Right renal pelvis (tissue), 4 donors: ENCODE measurements at places on chromosomes 3 and 15. TPM values are rescaled to one million over a fixed set of nuclear protein-coding genes. Genes with fewer than 3 reads are reported as not detected.

- DNase-seq: no peak
Observed at GRCh38 chr3:117165601-117166051, 456.0 kb downstream of the TUSC7 start.

DNA sequence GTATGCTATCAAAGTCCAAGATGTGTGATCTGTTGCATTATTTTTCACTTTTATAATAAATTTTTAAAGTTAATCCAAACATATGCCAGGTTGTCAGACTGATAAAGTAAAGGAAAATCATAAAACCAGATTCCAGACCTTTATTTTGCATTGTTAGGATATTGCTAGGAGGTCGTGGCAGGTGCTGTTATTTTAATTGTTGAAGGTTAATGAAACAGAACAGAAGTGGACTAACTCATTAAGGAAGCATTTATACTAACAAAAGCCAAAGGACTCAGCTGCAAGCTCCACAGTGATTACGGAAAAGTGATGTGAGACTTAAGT is 63.1 kb downstream of the DCLK3 start:
- DNase-seq: no peak

DNA sequence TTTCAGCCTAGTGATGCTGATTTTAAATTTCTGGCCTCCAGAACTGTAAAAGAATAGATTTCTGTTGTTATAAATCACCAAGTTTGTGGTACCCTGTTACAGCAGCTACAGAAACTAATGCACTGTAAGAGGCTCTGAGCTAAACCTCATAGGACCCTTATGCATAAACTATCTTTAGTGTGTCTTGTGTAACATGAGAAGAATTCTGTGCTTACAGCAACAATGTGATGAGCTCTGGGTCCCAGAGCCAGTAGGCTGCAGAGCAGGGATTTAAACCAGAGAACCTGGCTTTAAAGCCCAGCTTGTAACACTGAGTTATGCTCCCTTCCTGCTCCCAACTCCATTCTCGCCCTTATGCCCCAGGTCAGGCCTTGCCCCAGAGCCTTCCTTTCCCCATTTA is 113.1 kb downstream of the THSD4 start:
- no peak for DNase-seq

DNA sequence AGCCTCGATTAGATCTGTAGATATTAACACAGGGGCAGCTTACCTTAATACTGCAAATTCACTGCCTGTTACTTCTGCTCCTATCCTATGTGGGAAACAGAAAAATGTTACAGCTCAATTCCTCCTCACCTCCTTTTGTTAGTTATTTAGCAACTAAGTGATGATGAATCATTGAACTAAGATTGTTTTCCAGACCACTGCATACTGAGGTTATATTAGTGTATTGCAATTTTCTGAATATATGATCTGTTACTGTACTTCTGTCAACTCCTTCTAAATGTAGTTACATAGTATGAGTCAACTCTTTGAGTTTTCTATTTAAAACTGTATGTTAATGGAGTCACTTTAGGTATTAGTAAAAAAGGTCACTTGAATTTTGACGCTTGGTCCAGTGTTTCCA is 331.5 kb upstream of the SLCO3A1 start:
- no peak for DNase-seq

DNA sequence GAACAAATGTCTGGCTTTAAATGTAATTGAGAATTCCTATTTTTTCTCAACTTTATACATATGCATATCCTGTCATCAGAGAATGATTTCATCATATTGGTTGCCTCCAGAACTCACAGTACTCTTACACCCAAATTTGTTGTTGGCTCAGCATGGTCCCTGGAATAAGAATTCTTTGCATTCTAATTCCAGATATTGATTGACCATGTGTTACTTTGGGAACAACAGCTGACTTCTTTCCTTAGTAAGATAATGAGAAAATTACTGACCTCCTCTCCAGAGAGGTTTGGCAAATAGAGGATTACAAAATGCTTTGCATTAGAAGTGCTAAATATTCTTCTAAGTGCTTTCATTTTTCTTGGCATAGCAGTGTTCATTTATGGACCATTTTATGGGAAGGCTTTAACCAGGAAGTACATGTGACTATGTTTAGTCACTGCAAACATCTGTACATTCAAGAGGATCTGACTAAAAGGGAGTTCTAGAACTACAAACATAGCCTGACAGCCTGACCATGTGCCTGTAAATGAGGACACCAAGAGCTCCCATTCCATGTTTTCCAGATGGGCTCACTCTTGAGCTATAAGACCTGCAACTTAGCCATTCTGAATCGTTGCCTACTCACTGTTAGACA is 391.6 kb upstream of the DPPA4 start:
- no peak for DNase-seq

DNA sequence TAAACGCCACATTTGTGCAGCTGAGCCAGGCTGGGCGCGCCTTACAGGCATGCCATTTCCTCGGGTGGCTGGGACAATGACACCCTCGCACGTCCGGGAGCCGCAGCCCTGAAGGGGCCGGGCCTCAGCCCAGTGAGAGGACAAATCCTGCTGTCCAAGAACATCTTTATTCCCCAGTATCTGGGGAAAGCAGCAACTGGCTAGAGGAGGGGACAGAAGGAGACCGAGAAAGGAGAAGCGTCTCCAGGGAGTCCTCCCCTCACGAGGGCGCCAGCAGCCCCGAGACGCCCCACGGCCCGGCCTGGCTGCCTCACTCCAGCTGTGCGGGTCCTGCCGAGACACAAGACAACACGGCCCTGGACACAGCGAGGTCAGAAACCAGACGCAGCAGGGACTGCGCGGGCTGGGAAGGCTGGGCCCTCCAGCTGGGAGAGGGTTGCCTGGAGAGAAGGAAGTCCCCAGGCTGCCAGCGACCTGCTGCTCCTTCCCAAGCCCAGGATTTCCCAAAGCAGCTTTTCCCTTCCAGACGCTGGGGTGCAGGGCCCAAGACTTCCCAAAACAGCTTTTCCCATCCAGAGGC is 130.2 kb downstream of the CHSY1 start:
- no peak for DNase-seq

DNA sequence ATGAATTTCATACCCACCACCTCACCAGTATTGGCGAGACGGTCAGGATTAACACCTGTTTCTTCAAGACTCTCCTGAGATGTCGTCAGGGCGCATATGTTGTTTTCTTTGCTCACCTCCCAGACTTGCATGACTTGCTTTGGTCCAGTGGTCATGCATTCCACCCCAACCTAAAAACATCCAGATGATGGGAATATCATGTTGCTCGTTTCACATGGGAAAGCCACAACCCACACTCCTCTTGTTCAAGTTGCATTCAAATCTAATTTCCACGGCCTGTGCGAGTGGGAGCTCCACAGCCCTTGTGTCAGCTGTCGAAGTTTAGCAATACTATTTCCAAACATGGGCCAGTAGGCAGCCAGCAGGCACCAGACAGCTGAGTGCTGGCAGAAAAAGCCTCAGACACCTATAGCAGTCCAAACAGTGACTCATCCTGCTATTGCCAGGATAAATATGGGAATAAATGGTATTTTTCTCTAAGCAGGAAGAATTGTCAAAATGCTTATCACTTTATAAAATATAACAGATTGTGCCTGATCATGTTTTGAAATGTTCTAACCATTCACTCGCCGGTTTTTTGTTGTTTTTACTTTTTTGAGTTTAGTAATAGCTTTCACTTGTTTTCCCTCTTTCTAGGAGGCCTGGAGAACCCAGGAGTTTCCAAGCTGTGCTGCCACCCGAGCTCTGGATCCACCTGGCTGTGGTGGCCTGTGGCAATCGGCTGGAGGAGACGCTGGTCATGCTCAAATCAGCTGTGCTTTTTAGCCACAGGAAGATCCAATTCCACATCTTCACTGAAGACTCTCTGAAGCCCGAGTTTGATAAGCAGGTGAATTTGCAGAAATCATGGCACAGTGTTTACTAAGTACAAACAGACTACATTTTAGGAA is 20.1 kb downstream of the GXYLT2 start:
- no peak for DNase-seq

- DNase-seq: no peak
Observed at GRCh38 chr3:114241262-114241661, 3.9 kb upstream of the ZNF80 start.

DNA sequence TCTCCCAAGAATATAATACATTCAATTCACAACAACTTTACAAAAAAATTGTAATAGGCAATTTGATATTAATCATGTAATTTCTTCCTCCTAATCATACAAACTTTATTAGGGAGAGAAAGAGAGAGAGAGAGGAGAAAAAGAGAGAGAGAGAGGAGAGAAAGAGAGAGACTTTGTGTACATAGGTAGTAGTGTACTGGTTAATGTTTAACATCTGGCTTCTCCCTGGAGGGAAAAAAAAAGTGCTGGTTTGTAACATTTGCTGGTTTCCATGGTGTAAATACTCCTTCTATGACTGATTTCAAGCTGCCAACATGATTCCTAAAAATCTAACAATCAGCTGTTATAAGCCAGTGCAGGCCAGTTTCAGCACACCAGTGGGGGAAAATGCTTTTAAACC is 98.0 kb upstream of the ARHGEF26 start:
- peak; percentile 33 for DNase-seq

DNA sequence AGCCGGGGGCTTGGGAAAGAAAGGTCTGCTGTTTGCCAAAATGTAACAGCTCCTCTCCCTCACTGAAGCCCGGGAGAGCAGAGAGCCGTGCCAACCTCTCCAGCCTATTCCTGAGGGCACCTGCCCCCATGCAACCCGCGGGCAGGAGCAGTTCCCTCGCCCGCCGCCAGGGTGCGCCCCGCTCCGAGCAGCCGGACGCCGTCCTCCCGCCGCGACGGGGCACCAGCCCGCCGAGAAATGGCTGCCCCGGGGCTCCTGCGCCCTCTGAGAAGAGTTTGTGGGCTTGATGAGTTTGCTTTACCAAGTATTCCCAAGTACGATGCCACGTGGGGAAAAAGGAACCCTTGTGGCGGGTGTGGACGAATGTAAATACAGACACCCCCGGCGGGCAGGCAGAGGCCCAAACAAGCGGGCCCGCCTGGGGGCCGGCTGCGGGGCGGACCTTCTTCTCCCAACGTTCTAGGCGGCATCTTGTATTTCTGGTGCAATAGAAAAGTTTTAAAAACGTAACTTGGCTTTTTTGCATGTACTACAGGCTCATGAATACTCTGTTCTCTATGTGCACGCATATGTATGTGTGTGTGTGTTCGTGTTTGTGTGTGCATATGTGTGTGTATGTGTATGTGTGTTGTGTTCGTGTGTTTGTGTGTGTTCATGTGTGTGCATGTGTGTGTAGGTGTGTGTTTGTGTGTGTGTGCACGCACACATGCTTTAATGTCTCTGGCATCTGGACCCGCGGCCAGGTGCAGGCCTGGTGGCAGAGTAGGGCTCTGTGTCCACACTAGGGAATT is 162.9 kb downstream of the CHSY1 start:
- DNase-seq: no peak

- DNase-seq: no peak
Observed at GRCh38 chr3:126422121-126422520, 27.4 kb downstream of the CFAP100 start.

DNA sequence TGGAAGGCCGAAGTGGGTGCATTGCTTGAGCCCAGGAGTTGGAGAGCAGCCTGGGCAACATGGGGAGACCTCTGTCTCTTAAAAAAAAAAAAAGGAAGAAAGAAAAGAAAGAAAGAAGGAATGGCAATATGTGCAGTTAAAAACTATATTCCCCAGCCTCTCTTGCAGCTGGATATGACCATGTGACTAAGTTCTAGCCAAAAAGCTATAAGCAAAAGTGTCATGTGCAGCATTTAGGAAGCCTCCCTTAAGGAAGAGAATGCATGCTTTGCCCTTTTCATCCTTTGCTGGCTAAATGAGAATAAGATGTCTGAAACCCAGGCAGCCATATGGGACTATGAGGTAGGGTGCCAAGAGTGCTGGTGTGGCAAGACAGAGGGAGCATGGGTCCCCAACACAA is 21.8 kb downstream of the CYP19A1 start:
- DNase-seq: no peak

DNA sequence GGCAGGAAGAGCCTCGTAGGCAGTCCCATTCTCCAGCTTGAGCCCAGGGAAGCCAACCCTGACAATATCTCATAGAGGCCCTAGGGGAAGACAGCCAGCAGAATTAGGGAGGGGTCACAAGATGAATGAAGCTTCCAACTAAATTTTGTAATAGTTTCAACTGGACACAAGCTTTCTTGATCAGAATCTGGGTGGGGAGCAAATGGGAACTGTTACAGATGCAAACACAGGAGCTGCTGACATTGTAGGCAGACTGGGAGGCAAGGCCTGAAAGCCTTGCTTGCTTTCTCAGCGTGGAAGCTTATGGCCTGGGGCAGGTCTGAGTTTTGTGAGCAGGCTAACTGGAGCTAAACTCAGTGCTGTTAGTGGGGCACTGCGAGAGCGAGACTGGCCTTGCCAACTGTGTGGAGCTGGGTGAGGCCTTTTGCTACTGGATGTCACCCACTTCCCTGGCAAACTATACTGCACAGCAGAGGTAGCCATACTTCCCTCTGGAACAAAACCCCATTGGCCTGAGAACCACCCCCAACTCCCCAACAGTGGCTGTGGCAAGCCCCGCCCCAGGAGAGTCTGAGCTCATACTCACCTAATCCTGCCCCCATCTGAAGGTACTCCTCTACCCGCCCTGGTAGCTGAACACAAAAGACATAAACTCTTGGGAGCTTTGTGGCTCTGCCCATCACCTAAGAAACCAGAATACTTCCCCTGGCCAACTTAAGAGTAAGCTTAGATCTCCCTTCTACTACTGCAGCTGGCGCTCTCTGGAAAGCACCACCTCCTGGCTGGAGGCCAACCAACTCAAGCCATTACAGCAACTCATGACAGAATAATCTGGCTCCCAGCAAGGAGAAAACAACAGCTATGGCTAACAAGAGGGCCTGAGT is 42.9 kb downstream of the CFAP20DC start:
- DNase-seq: no peak

GRCh38 chr3:146227486-146227885 is 23.4 kb downstream of the PLSCR4 start:
- no peak for DNase-seq

- DNase-seq: no peak
Observed at GRCh38 chr15:41492597-41493204, 973 bp upstream of the ITPKA start.

ANKRD63 gene
- polyA plus RNA-seq: not detected

TRIM69 gene
- 23.7 TPM for polyA plus RNA-seq

CACNA2D3 gene
- 1.5 TPM for polyA plus RNA-seq

MINAR1 gene
- 1.1 TPM for polyA plus RNA-seq

ANKUB1 gene
- not detected for polyA plus RNA-seq

ECT2 gene
- 45.3 TPM for polyA plus RNA-seq

SLC2A2 gene
- polyA plus RNA-seq: 12.5 TPM

SUSD5 gene
- polyA plus RNA-seq: 5.6 TPM

ZNF501 gene
- polyA plus RNA-seq: 13.0 TPM

MEX3B gene
- polyA plus RNA-seq: 19.0 TPM

CYP11A1 gene
- polyA plus RNA-seq: 0.57 TPM
